NCI-H2171 (cell line): ENCODE measurements at places on chromosomes 7 and 10.
A peak's percentile ranks its signal among the peaks of the same experiment; 100 is the strongest.

GRCh38 chr10:32347363-32348022 lies 535 bp upstream of the EPC1 start:
- no peak for DNase-seq

GRCh38 chr10:71268247-71268691 lies 50.8 kb upstream of the SLC29A3 start:
- no peak for DNase-seq

GRCh38 chr10:16585103-16585502 lies 63.4 kb upstream of the C1QL3 start:
- DNase-seq: no peak

DNA sequence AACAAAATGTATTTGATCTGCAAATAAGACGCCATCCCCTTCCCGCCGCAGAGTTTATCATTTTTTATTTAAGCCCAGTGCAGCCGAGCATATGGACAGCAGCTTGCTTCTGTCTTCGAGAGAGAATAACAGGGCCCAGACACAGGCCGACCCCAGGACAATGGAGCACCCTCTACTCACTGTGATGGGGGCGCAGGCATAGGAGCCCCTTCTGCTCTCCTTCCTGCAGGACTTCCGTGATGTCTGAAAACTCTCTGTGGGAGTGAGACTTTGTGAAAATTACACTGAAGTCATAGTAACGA lies 134.8 kb downstream of the OAT start:
- no peak for DNase-seq

DNA sequence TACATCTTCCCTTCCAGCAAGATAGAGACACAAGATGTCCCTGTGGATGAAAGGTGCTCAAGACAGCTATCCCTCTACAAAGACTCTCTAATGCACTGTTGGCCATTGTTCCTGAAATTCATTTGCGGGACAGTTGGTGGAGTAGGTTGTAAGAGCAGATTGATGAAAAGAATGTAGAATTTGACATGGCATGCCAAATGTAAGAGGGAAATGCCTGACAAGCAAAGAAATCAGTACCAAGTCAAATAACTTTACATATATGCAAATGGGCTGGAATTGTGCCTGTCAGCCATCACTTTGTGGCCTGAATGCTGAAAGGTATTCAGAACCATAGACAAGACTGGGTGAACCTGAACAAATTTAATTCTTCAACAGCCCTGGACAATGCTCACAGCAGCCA lies 120.3 kb upstream of the FAM204A start:
- DNase-seq: no peak

DNA sequence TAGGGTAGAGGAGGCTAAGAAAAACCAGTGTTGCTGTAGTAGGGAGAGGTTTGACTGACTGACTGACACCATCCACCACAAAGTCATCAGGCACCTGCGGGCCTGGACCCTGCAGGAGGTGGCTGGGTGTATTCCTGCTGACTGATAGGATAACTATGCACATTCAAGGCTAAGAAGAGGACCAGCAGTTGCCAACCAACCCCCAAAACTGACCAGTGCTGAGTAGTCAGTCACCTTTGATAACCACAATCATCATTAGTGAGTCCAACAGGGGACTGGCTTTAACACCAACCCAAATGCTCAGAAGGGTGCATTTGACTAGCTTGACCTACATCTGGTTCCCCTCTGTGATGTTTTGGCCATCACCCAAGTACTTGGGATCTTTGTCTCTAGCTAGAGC lies 30.5 kb downstream of the PLXNA4 start:
- DNase-seq: no peak

DNA sequence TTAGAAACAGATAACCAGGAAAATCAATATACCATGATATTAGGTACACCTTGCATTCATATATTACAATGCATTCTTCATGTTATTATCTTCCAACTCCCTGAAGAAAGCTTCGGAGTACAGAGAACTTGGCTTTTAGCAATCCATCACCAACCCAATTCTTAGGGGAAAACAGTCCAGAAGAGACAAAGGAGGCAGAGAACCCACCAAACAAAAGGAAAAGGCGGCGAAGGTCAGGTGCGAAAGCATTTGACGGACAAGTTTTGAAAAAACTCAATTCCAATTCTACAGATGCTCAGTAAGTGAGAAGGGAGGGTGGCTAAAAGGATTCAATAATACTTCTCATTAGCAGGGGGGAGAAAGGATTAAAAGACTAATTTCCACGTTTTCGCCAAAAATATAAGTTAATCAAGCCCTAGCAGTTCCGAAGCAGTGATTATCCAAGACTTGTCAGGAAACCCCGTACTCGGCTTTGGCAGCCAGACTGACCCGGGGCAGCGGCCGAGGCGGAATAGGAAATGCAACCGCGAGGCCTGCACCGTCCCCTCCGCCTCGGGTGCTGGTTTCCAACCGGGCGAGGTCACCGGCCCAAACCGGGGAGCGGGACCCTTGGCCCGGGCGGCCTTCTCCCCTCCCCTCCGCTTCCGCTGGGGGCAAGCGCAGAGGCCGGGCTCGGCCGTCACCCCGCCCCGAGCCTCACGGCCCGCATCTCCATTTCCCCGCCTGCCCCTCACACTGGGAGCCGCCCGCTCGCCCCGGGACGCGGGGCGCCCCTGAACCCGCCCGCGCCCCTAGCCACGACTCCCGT lies 747 bp downstream of the GDI2 start:
- peak; percentile 29 for DNase-seq

GRCh38 chr10:17056781-17057428 lies 72.7 kb downstream of the CUBN start:
- no peak for DNase-seq

DNA sequence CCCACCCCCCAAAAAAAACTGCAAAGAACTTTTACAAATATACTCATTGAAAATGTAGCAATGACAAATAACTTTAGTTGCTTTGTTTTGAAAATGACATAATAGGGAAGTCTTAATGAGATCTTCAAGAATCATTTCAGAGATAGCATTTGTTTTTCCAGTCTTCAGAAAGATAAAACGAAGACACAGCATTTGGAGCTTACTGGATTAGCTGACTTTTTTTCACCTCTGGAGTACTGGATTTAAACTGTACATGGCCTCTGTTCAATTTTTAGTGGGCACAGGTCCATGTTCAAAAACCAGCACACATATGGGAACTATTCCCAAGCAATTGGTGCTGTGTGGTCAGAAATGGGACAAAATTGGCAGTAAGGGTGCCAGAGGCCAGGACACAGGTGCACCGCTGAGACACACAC lies 3.9 kb downstream of the RAB11FIP2 start:
- DNase-seq: no peak

DNA sequence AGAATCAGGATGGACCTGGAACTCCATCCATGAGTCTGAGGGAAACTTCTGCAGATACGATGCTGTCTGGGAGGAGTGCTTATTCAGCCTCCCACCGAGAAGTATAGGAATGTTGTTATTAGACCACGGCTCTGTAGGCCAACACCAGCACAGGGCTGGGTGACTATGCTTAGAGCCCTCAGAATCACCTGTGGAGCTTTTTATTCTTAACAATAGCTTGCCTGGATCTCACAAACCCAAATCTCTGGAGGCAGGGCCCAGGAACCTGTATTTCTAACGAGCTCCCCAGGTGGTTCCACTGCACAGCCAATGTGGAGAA lies 55.6 kb upstream of the ARID5B start:
- no peak for DNase-seq

DNA sequence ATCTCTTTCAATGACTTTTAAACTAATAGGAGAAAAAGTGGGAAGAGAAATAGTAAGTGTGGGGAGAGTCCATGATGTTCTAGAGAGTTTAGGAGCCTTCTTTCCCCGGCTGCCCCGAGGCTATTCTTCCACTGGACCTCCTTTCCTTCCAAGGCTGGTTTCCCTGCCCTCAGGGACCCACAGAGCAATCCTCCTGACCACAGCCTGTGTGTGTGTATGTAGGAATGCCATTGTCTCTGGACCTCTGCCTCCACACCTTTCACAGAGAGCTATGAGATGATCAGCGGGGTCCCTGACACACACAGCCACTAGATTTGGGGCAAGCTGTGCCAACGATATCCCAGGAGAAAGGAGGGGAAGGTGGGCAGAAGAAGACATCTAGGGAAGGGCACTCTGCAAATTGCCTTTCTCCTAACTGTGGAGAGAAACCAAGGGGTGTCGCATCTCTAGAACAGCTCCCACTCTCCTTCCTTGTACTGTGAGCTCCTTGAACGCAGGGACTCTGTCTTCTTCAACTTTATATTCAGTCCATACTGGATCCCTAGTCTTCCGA lies 13.3 kb upstream of the CHCHD3 start:
- no peak for DNase-seq

- DNase-seq: no peak
These were observed 293.5 kb upstream of the AKR1E2 start for GRCh38 chr10:4532467-4532866.

DNA sequence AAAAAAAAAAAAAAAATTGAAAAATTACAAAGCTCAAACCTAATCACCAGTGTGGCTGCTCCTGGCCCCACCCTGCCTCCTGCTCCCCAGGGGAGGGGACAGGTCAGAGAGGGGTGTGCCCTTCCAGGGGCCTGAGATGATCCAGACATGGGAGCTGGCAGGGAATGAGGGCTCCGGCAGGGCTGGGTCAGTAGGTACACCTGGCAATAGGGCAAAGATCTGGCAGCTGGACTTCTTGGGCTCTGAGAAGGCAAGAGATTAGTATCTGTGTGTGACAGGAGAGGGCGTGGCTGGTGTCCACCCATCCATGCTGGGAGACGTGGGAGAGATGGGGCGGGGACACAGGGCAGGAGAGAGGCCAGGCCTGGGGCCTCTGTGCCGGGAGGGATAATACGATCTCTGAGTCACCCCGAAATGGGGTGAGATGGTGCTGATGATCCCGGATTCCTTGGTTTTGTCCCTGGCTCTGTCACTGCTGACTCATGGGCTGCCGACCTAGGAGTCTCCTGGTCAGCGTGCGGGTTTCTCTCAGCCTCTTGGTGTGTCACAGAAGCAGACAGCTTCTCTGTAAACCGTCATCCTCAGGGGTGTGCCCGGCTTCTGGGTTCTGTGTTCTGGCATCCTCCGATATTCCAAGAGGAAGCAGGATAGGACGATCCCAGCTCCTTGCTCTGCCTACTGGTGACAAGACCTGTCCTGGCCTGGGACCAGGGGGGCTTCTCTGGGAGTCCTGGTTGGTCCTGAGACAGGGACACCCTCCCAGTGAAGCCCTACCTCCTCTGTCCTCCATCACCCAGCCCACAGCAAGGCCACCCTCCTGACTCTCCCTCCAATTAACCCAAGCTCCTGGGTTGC lies 8.2 kb upstream of the CLDN4 start:
- no peak for DNase-seq

DNA sequence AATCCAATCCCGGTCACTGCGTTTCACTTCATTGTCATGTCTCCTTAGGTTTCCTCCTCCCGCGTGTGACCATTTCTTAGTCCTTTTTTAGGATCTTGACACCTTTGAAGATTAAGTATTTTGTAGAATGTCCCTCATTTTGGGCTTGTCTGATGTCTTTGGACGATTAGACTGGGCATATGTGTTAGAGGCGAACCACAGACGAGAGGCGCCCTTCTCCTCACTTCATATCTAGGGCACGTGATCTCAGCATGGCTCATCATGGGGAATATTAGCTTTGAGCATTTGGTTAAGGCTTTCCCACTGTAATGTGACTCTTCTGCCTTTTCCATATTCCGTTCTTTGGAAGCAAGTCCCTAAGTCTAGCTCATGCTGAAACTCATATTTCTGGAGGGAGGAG lies 59.0 kb downstream of the KCNH2 start:
- DNase-seq: no peak

DNA sequence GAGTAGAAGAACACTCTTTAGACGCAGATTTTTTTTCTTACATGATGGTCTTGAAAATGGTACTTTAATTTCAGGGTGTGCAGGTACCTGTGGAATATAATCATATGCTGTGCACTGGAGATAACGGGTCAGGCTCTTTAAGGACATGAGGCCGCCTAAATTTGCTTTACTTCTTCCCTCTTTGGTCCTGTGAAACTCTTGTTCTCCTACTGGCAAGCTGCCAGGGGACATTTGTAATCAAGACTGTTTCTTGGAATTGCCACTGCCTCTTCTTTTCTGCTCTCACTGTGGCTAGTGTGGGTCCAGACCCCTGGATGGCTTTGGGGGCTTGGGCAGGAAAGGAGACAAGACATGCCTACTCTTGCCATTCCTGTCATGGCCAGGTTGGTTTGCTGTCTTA lies 146.0 kb downstream of the SND1 start:
- DNase-seq: peak; percentile 12

DNA sequence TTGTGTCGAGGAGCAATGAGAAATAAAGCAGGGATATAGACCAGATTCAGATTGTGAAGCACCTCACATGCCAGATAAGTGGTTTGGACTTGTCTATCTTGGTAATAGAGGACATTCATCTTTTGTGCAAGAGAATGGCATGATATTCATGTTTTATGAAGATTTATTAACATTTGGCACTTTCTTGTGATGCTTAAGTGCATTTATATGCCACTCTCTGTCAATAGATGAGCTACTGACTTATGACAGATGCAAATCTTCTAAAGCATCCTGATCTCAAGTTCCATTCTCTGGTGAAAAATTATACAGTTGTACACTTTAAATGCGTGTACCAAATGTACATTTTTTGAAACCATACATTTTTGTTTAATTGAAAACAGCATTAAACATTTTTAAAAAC lies 415.3 kb downstream of the SORCS3 start:
- no peak for DNase-seq
